Activated CD8-positive, alpha-beta T cell treated with anti-CD3 and anti-CD28 coated beads for 36 hours (primary cell): ENCODE measurements at places on chromosomes 4 and X.

GRCh38 chrX:104347860-104348259 is 93.1 kb upstream of the ESX1 start:
- H3K4me1 ChIP-seq: peaks cover 4% of the 10 kb centered on the region
- no peaks in the 10 kb centered on the region for H3K36me3 ChIP-seq
- H3K27me3 ChIP-seq: peaks cover 1% of the 10 kb centered on the region
- H3K27ac ChIP-seq: no peak overlapping the region

DNA sequence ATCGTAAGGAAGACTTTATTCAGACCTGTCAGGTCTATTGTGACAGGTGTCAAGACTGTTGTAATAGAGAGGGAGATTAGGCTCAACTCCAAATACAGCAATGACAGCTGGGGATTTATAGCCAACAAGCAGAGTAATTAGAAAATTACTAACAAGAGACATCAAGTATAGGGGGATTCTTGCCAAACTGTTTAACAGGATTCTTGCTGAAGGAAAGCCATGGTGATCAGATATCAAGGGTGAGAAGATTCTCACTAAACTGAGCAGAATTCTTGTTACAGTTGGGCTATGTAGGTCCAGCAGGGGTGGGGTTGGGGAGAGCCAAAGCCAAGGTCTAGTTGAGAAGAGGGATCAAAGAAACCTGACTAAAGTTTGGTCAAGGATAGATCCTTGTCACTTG is 461.0 kb upstream of the GALNT7 start:
- H3K4me1 ChIP-seq: no peaks in the 10 kb centered on the region
- no peaks in the 10 kb centered on the region for H3K36me3 ChIP-seq
- no peak for DNase-seq
- H3K4me3 ChIP-seq: no peak overlapping the region
- no peak overlapping the region for H3K27ac ChIP-seq

DNA sequence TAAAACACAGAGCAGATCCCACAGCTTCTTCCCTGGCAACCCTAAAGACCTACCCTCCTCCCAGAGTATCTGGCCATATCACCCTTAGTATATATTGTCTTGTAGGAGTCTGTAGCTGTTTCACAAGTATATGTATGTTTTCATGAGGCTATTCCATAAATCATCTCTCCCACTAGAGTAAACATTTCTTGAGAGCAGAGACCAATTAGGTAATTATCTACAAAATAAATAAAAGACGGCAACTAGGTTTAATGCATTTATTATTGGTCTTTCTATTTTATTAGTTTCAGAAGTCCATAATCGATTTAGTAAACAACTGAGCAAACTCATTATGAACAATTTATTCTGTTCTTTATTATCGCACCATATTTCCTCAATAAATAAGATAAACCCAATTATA is 7.0 kb downstream of the ACOT9 start:
- peaks cover 27% of the 10 kb centered on the region for H3K4me1 ChIP-seq
- no peak for DNase-seq
- no peaks in the 10 kb centered on the region for H3K27me3 ChIP-seq
- peak overlapping the region; percentile 38 for H3K27ac ChIP-seq
- no peak overlapping the region for H3K4me3 ChIP-seq

DNA sequence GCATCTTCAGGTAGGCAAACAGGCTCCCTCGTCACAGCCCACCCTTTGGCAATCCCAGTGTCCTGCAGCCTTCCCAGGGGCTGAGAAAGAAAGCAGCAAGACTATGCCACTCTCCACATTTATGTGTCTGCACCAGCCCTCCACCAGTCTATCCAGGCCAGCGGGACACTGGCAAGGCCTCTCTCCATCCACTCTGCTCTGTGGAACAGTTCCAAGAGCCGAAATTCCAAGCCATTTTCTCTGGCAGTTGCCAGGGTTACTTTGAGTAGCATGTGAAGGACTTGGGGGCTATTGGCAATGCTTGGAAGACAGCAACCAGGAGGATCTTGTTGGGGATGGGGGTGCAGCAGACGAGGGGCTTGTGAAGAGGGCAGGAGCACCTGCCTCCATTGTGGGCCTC is 52.1 kb downstream of the TSC22D3 start:
- no peaks in the 10 kb centered on the region for H3K27me3 ChIP-seq
- H3K27ac ChIP-seq: no peak overlapping the region
- no peak for DNase-seq
- H3K36me3 ChIP-seq: no peaks in the 10 kb centered on the region
- no peak overlapping the region for H3K4me3 ChIP-seq

GRCh38 chrX:12378706-12379105 is 240.4 kb downstream of the FRMPD4 start:
- no peak overlapping the region for H3K27ac ChIP-seq
- no peaks in the 10 kb centered on the region for H3K27me3 ChIP-seq
- DNase-seq: no peak
- no peak overlapping the region for H3K4me3 ChIP-seq

DNA sequence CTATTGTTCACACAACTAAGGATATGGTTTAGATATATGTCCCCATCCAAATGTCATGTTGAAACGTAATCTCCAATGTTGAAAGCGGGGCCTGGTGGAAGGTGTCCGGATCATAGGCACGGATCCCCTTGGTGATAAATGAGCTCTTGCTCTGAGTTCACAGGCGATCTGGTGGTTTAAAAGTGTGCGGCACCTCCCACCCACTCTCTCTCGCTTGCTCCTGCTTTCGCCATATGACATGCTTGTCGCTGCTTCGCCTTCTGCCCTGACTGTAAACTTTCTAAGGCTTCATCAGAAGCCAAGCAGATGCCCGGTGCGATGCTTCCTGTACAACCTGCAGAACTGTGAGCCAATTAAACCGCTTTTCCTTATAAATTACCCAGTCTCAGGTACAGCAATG is 128.5 kb downstream of the NFKB1 start:
- H3K27ac ChIP-seq: peak overlapping the region; percentile 9
- no peak overlapping the region for H3K4me3 ChIP-seq
- DNase-seq: peak; percentile 68
- peaks cover 62% of the 10 kb centered on the region for H3K4me1 ChIP-seq
- no peaks in the 10 kb centered on the region for H3K27me3 ChIP-seq

GRCh38 chrX:18998653-18999052 is 14.7 kb upstream of the PHKA2 start:
- no peak overlapping the region for H3K4me3 ChIP-seq
- no peak overlapping the region for H3K27ac ChIP-seq
- no peaks in the 10 kb centered on the region for H3K4me1 ChIP-seq
- no peaks in the 10 kb centered on the region for H3K27me3 ChIP-seq

- H3K27me3 ChIP-seq: no peaks in the 10 kb centered on the region
- H3K36me3 ChIP-seq: peaks cover 51% of the 10 kb centered on the region
- H3K4me3 ChIP-seq: no peak overlapping the region
These were observed 41.7 kb upstream of the DDX60 start for GRCh38 chr4:168360271-168360670.

GRCh38 chr4:140617499-140618248 is 48.9 kb upstream of the UCP1 start:
- no peak for DNase-seq
- H3K4me3 ChIP-seq: no peak overlapping the region
- H3K27ac ChIP-seq: no peak overlapping the region

DNA sequence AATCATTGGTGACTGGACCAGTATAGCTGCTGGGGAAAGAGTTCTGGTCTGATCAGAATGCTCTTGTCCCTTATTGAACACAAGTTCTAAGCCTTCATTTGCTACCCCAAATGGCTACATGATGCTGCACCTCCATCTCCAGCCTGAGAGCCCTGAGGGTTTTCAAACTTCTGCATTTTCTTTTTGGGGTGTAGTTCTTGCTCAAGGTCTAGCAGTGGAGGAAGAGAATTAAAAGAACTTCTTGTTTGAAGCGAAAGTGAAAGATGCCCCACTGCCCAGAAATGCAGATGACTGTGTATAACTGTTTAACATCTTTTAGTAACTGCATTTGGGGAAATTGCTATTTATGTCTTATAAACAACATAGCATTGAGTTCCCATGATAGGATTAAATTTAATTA is 38.5 kb downstream of the LAMTOR3 start:
- peak; percentile 46 for DNase-seq
- H3K4me3 ChIP-seq: no peak overlapping the region
- H3K27me3 ChIP-seq: no peaks in the 10 kb centered on the region
- peaks cover 25% of the 10 kb centered on the region for H3K36me3 ChIP-seq
- peaks cover 56% of the 10 kb centered on the region for H3K4me1 ChIP-seq

GRCh38 chr4:186666750-186667149 is 56.9 kb downstream of the FAT1 start:
- no peaks in the 10 kb centered on the region for H3K27me3 ChIP-seq
- no peak overlapping the region for H3K27ac ChIP-seq
- no peaks in the 10 kb centered on the region for H3K36me3 ChIP-seq
- H3K4me3 ChIP-seq: no peak overlapping the region

GRCh38 chrX:153416781-153417450 is 5.6 kb downstream of the ZFP92 start:
- peaks cover 6% of the 10 kb centered on the region for H3K4me1 ChIP-seq
- no peaks in the 10 kb centered on the region for H3K27me3 ChIP-seq
- H3K36me3 ChIP-seq: no peaks in the 10 kb centered on the region
- no peak overlapping the region for H3K4me3 ChIP-seq
- DNase-seq: no peak

DNA sequence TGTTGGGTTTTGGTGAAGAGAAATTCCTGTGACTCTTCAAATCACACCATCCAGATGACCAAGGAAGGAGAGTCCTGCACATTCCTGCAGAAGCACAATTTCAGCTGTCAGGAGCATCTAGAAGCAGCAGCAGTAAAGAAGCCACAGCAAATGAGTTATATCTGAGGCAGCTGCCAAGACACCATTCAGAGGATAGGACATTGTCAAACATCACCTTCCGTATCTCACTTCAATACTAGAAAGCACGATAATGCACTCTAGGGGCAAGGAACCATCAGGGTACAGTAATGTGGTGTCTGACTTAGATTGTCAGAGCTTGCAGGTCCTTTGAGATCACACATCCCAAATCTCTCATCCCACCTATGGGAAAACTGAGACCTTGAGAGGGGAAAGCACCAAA is 134.5 kb downstream of the COL4A6 start:
- H3K4me1 ChIP-seq: no peaks in the 10 kb centered on the region
- no peaks in the 10 kb centered on the region for H3K36me3 ChIP-seq
- DNase-seq: no peak
- no peak overlapping the region for H3K27ac ChIP-seq
- peaks cover 1% of the 10 kb centered on the region for H3K27me3 ChIP-seq
- H3K4me3 ChIP-seq: no peak overlapping the region

DNA sequence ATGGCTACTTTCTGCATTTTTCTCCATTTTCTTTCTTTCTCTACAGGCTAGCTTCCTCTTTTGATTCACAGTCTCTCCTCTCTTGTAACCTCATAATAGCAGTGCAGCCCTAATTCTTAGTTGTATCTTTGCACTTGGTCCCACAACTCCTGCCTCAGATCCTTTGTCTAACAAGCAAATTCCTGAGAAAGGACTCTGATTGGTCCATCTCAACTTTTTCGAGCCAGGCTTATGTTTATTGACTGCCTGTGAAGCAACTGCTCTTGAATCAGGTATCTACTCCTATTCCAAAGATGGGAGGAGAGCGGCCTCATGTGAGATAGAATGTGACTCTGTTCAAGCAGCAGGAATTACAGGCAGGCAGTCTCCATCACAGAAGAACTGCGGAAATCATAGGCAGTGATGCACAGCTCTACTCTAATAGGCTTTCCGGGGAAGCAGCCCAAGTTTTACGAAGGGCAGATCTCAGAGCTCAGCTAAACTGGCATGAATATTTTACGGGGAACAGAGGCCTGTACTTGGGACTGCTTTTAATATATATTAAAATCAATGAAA is 123.5 kb downstream of the GABRB1 start:
- DNase-seq: no peak
- H3K27ac ChIP-seq: no peak overlapping the region
- no peaks in the 10 kb centered on the region for H3K36me3 ChIP-seq
- no peak overlapping the region for H3K4me3 ChIP-seq

GRCh38 chr4:181858741-181859140 is 384.5 kb upstream of the TENM3 start:
- no peaks in the 10 kb centered on the region for H3K27me3 ChIP-seq
- H3K36me3 ChIP-seq: no peaks in the 10 kb centered on the region
- no peaks in the 10 kb centered on the region for H3K4me1 ChIP-seq
- H3K4me3 ChIP-seq: no peak overlapping the region
- no peak for DNase-seq
- H3K27ac ChIP-seq: no peak overlapping the region

DNA sequence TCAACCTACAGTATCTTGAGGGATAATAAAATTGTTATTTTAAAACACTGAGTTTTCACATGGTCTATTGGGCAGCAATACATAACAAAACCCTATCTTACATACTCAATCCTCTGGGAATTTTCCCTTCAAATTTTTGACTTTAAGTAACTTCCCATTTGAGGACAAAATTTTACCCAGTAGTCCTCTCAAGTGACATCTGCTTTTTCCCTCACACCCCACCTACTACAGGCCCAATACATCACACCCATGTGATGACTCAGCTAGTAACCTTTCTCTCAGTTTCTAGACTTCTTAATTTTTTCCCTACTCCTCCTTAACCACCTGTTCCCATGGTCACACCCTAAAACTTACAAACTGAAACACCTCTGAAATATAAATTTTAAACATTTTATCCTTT is 12.2 kb upstream of the RAP1GDS1 start:
- DNase-seq: no peak
- H3K27me3 ChIP-seq: peaks cover 9% of the 10 kb centered on the region
- H3K27ac ChIP-seq: peak overlapping the region; percentile 49
- H3K4me3 ChIP-seq: no peak overlapping the region

DNA sequence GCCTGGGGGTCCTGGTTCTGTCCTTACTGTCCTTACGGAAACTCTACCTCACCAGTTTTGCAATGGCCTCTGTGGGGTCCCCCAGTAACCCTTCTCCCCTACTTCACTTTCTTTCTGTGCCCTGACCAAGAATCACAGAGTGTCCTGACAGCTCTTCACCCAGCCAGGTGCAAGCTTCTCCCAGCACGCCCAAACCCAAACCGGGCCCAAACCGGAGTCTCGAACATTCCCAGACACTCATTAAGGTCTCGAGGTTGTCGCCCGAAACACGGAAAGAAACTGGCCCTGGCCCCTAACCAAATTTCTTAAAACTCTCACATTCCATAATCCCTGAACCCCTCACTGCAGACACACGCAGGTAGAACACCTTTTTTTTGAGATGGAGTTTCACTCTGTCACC is 19.1 kb downstream of the TRIML1 start:
- no peaks in the 10 kb centered on the region for H3K36me3 ChIP-seq
- H3K27me3 ChIP-seq: no peaks in the 10 kb centered on the region
- no peaks in the 10 kb centered on the region for H3K4me1 ChIP-seq
- H3K27ac ChIP-seq: no peak overlapping the region
- DNase-seq: no peak

DNA sequence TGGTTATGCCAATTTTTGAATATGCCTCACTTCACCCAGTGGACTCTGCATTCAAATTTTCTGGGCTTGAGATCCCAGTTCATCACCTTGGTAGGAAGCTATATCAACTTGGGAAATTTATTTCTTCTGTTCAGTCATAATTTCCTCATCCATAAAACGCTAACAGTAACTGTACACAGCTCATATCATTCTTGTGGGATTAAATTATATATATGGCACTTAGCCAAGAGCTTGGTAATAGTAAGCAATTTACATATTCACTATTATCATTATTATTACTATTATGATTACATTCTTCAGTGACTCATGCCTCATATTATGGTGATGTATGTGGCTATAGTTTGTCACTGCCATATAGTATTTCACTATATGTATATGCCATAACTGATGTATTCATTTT is 177.6 kb downstream of the CPE start:
- H3K27ac ChIP-seq: no peak overlapping the region
- no peaks in the 10 kb centered on the region for H3K27me3 ChIP-seq
- no peaks in the 10 kb centered on the region for H3K4me1 ChIP-seq
- no peaks in the 10 kb centered on the region for H3K36me3 ChIP-seq
- no peak overlapping the region for H3K4me3 ChIP-seq
